ENCODE measurements at places on chromosomes 12 and 14. TPM values are rescaled to one million over a fixed set of nuclear protein-coding genes. Genes with fewer than 3 reads are reported as not detected.

The ST8SIA1 gene
- 0.37 TPM for total RNA-seq

The C14orf39 gene
- not detected for total RNA-seq

The RAB35 gene
- 28.0 TPM for total RNA-seq

The TMEM63C gene
- total RNA-seq, result not detected

The KIF26A gene
- total RNA-seq, result 1.5 TPM

The PSME2 gene
- 111 TPM for total RNA-seq

The TDRD9 gene
- total RNA-seq, result 2.2 TPM

The PRIMA1 gene
- total RNA-seq, result not detected

The CHGA gene
- not detected for total RNA-seq

The GLIPR1L1 gene
- not detected for total RNA-seq

The SLC2A14 gene
- 0.11 TPM for total RNA-seq

The SLC39A5 gene
- total RNA-seq, result 1.00 TPM

The GLI1 gene
- 2.4 TPM for total RNA-seq

The GPRC5A gene
- 15.6 TPM for total RNA-seq

Data from uterine smooth muscle cell (primary cell).